ENCODE measurements at places on chromosomes 7 and 10. TPM values are rescaled to one million over a fixed set of nuclear protein-coding genes. Genes with fewer than 3 reads are reported as not detected.

- DNase-seq, result no peak
- H3K4me1 ChIP-seq, result peaks cover 47% of the 10 kb centered on the region
- H3K4me3 ChIP-seq, result no peak overlapping the region
- H3K27me3 ChIP-seq, result no peaks in the 10 kb centered on the region
Measured at GRCh38 chr7:55533050-55533728, 39.1 kb downstream of the VOPP1 start.

GRCh38 chr10:49280001-49280408 is 19.0 kb upstream of the C10orf71 start:
- H3K27me3 ChIP-seq, result no peaks in the 10 kb centered on the region
- H3K27ac ChIP-seq, result no peak overlapping the region
- no peaks in the 10 kb centered on the region for H3K36me3 ChIP-seq
- no peak overlapping the region for H3K4me3 ChIP-seq
- H3K4me1 ChIP-seq, result no peaks in the 10 kb centered on the region

DNA sequence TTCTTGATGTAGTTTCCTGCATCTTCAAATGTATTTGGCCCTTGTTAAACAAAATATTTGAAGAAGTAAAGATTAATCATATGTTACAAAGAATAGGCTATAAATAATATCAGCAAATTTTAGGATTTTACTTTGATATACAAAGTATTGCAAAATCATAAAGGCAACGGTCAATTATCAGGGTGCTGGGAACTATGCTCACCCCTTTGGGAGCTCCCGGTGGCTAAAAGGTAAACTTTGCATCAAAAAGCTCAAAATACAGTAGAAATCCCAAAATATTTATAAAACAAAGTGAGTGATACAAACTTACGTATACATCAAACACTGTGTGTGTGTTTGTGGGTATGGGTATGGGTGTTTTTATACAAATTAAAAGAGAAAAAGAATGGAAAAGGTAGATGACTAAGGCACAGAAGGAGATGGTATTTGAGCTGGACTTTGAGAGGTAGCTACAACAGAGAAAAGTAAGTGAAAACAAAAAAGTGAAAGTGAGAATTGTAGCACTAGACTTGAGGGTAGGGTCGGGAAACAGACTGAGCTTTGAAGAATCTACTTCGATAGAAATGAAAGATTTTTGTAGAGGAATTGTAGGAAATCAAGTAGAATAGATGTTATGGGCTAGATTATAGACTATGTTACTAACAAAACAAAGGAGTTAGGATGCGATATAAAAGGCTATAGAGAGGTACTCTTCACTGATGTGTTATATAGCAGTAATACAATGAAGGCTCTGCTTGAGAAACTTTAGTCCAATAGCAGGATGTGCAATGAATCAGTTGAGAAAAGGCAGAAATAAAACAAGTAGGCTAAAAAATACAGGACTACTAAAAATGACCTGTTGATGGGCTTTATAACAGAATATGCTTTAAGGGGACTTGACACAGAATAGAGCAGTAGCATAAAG is 52.8 kb downstream of the GNAT3 start:
- H3K4me3 ChIP-seq, result no peak overlapping the region

DNA sequence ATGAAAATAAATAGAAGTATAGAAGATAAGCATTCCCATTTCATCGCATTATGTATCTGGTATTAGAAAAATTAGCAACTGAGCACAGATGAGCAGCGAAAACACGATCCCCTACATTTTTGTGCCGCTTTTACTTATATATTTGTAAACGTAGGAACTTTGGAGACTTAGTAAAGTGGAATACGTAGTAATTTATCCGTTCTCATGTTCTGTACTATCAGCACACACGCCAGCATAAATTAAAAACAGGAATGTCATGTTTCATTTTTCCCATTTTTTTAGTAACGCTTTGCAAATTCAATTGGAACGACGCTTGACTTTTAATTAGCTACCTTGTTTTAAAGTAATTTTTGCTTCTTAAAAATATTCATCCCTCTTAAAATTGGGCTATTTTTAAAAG is 2.4 kb downstream of the ZNRF2 start:
- H3K4me1 ChIP-seq, result peaks cover 32% of the 10 kb centered on the region
- no peaks in the 10 kb centered on the region for H3K36me3 ChIP-seq
- no peaks in the 10 kb centered on the region for H3K27me3 ChIP-seq
- H3K27ac ChIP-seq, result peak overlapping the region; percentile 95
- H3K4me3 ChIP-seq, result peak overlapping the region; percentile 82

GRCh38 chr10:74753442-74754211 is 72.8 kb upstream of the KAT6B start:
- no peaks in the 10 kb centered on the region for H3K4me1 ChIP-seq
- peak; percentile 69 for DNase-seq
- H3K27ac ChIP-seq, result no peak overlapping the region
- H3K4me3 ChIP-seq, result no peak overlapping the region
- no peaks in the 10 kb centered on the region for H3K27me3 ChIP-seq

GRCh38 chr10:43214071-43214955 is 52.6 kb downstream of the RASGEF1A start:
- no peaks in the 10 kb centered on the region for H3K36me3 ChIP-seq
- H3K27me3 ChIP-seq, result no peaks in the 10 kb centered on the region
- no peaks in the 10 kb centered on the region for H3K4me1 ChIP-seq
- DNase-seq, result no peak
- H3K27ac ChIP-seq, result no peak overlapping the region
- H3K4me3 ChIP-seq, result no peak overlapping the region

GRCh38 chr10:85464336-85464735 is 902.3 kb downstream of the GRID1 start:
- no peak for DNase-seq
- H3K36me3 ChIP-seq, result no peaks in the 10 kb centered on the region
- H3K27me3 ChIP-seq, result no peaks in the 10 kb centered on the region
- H3K4me1 ChIP-seq, result no peaks in the 10 kb centered on the region

DNA sequence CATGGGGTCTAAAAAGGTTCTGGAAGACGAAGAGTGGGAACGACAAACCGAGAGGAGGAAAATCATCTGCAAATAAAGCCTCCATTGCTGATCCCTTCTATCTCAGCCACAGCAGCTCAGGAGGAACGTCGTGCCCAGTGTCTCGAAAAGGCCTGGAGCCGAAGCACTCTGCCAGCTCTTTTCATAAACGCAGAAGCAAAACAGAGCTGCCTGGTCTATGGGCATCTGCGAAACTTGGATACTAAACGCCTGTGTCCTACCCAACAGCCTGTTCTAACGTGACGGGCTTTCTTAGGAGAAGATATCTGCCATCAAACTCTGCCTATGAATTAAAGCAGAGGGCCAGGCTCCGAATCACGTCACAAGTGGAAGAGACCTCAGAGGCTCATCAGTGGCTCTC is 68.7 kb downstream of the GNA12 start:
- no peak for DNase-seq
- no peak overlapping the region for H3K27ac ChIP-seq
- no peaks in the 10 kb centered on the region for H3K4me1 ChIP-seq
- no peaks in the 10 kb centered on the region for H3K27me3 ChIP-seq
- H3K4me3 ChIP-seq, result no peak overlapping the region

DNA sequence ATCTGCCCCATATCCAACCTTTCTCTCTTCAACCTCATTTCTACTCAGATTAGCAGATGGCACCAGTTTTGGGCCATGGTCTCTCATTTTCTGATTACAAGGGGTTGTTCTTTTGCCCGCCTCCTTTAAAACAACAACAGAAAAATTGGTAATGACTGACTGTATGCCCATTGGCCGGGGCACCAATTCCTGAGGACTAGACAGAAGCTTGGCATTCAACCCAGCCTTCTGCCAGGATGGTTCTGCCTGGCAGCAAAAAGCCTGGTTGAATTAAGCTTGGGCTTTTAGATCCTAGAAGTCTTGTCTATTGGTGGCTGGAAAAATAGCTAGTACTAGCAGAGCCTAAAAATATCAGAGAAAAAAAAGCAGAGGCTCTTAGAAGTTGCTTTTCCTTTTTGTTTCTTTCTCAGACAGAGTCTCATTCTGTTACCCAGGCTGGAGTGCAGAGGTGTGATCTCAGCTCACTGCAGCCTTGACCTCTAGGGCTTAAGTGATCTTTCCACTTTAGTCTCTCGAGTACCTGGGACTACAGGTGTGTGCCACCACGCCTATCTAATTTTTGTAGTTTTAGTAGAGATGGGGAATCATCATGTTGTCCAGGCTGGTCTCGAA is 402.6 kb downstream of the AUTS2 start:
- no peaks in the 10 kb centered on the region for H3K36me3 ChIP-seq
- no peaks in the 10 kb centered on the region for H3K4me1 ChIP-seq
- DNase-seq, result no peak

- peaks cover 4% of the 10 kb centered on the region for H3K27me3 ChIP-seq
- H3K4me3 ChIP-seq, result no peak overlapping the region
- H3K4me1 ChIP-seq, result no peaks in the 10 kb centered on the region
- H3K36me3 ChIP-seq, result no peaks in the 10 kb centered on the region
- no peak for DNase-seq
Measured at GRCh38 chr10:130967784-130968183, 343.7 kb downstream of the TCERG1L start.

DNA sequence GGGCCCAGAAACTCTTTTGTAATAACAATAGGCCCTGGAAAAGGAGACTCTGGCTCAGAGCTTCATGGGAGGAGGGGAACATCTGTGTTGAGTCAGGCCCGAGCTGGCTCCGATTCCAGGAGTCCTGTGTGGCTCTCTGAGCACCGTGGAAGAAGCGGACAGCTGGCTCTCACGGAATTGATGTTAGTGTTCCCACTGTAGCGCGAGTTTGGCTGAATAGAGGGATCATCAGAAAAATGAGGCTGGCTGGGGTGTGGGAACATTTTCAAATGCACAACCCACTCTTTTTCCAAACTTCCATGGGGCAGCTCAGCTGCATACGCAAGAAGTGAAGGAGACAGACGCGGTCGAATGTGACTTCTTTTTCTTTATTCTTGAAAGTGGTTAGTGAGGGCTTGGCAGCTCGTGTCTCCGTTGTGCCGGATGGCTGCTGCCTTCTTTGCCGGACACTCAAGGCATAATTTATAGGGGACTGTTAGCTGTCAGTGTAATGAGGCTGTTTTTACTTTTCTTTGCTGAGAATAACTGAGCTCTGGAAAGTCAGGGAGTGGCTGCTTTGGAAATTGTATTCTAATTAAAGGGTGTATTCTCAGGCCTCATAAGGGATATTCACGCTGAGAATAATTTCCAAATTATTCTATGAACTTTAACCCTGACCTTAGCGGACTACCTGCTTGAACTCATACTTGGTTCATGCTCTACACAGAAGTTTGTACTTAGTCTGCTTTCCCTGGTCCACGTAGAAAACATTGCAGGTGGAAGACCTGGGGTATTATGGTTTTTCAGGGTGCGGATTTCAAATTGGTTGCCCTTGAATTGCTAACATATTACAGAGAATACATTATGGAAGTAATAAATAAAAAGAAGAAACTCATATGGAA is 23.1 kb downstream of the MDFIC start:
- no peak for DNase-seq
- H3K27ac ChIP-seq, result peak overlapping the region; percentile 47
- no peak overlapping the region for H3K4me3 ChIP-seq
- no peaks in the 10 kb centered on the region for H3K27me3 ChIP-seq
- peaks cover 23% of the 10 kb centered on the region for H3K4me1 ChIP-seq
- no peaks in the 10 kb centered on the region for H3K36me3 ChIP-seq

DNA sequence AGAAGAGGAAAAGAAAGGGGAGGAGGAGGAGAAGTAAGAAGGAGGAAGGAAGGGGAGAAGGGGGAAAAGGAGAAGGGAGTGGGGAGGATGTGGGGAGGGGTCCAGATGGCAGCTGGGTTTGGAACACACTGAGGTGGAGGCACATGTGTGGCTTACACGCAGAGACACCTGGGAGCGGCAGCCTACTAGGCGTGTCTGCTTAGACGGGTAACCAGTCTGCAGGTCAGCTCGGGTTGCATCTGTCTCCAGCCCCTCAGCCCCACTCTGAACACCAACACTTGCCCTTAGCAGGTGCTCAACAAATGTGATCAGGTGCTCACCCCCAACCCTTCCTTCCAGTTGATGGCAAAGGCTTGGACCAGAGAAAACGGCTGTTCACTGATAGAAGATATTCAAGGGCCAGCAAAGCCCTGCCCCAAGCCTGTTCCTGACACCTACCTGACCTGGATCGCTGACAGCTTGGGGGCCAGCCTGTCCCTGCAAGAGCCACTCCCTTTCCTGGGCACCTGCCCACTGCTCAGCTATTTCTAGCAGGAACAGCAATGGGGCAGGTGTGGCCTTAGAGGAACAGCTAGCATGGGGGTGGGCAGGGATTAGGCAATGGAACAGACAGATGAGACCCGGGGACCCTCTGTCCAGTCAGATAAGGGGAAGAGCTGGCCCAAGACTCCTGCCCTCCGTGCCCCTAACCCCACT is 70.5 kb downstream of the SH3PXD2A start:
- no peaks in the 10 kb centered on the region for H3K36me3 ChIP-seq
- H3K27ac ChIP-seq, result no peak overlapping the region
- DNase-seq, result peak; percentile 85
- peaks cover 20% of the 10 kb centered on the region for H3K4me1 ChIP-seq
- H3K27me3 ChIP-seq, result no peaks in the 10 kb centered on the region

EGR2 gene
- total RNA-seq, result 41.4 TPM

THAP5 gene
- total RNA-seq, result 26.3 TPM

NOM1 gene
- 20.6 TPM for total RNA-seq
